ENCODE measurements at places on chromosomes 5 and 9.
A peak's percentile ranks its signal among the peaks of the same experiment; 100 is the strongest.

DNA sequence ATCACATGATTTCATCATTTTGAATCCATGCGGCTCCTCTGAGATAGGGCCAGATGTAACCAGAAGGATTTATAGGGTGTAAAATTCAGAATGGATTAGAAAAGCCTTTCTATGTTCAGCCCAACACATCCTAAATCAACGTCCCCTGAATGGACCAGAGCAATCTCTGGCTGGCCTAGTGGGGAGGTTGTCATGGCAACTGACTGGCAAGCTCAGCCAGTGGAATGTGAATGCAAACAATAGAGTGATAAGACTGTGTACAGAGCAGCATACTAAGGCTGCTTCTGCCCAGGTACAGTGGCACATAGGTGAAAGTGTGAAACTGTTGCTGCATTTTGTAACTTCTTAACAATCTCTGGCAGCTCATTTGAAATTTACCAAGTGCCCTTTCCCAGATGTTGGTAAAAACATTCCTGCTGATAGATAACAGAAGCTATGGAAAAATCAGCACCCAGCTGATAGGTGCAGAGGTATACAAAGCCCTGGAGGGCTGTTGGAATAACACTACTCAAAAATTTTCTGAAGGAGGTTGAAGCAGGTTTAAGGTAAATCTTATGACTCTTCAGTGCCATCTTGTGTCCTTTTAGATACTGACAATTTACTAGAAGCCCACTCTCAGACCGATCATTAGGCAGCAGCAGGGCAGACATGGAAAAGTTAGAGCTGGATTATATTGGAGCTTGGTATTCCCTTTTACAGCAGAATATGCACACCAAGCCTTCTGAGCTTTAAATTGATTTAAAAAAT, 267.2 kb downstream of the RAB3C start:
- no peak for DNase-seq

GRCh38 chr9:4320021-4320420, 20.2 kb upstream of the GLIS3 start:
- no peak for DNase-seq

- no peak for DNase-seq
These were observed 49.2 kb downstream of the ANXA1 start for GRCh38 chr9:73200694-73201452.

DNA sequence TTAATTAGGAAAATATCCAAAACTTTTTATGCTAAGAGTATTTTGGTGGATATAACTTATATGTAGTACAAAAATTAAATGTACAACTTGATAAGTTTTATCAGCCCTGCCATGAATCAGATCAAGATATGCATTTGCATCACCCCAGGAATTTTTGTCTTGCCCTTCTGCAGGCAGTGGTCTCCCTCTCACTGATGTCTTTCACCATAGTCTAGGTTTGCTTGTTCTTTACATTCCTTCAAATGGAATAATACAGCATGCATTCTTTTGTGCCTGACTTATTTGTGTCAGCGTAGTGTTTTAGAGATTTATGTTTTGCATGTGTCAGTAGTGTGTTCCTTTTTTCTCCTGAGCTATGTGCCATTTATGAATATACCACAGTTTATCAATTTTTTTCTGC, 36.4 kb downstream of the RNF180 start:
- DNase-seq: peak; percentile 12

DNA sequence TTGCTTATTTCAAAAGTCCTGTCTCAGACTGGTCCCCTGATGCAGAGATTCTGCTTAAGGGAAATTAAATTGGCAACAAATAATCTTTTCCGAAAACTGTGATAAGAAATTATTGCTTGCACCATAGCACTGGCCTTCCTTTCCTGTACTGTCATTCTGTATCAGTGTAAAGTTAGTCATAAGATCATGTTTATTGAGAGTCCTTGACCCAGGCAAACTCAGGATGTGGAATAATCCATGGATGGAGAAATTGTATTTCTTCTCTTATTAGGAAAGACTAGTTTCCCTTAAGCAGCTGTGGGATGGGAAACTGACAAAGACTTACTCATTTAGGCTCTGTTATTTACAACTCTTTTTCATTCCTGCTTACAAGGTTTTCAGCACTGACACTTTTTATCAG, 83.0 kb upstream of the RANBP6 start:
- no peak for DNase-seq

DNA sequence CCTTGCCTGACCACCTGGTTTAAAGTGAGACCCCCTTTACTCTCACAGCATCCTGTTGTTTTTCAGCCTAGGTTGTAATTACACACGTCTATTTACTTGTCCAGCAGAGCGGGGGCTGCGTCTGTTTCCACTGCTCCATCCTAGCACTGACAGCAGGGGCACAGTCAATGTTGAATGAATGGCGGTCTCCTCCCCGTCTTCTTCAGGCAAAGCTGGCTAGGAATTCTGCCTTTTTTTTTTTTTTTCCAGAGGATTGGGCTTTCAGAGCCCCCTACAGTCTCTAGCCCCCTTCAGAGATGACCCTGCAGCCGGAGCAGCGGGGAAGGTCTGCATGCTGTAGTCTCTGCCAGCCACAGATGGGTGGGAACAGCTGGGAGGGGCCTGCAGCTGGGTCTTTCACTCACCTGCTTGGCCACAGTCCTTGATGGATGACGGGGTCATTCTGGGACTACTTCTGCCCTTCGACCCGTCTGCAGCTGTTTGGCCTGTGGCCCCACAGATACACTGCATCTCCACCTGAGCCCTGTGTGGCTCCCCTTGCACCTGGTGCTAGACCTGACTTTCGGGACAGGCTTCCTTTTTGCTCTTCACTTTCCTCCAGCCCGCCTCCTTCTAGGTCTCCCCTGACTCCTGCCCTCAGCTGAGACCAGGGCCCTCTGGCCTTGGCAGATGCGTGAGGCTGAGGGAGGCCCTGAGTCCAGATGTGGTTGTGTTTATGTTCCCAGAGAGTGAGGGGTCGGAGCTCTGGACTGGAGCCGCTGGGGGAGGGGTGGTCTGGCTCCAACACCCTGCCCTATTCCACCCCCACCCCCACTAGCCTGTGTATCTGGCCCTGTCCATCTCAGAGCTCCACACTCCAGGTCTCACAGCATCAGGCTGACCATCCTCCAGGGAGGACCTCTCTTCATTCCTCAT, 8.0 kb downstream of the PITX1 start:
- DNase-seq: no peak

GRCh38 chr5:72065751-72066255, 41.5 kb upstream of the MAP1B start:
- DNase-seq: no peak

- DNase-seq: no peak
These were observed 265.5 kb upstream of the PAPPA start for GRCh38 chr9:115888131-115888530.

GRCh38 chr5:54270326-54270725, 40.0 kb downstream of the ARL15 start:
- no peak for DNase-seq

DNA sequence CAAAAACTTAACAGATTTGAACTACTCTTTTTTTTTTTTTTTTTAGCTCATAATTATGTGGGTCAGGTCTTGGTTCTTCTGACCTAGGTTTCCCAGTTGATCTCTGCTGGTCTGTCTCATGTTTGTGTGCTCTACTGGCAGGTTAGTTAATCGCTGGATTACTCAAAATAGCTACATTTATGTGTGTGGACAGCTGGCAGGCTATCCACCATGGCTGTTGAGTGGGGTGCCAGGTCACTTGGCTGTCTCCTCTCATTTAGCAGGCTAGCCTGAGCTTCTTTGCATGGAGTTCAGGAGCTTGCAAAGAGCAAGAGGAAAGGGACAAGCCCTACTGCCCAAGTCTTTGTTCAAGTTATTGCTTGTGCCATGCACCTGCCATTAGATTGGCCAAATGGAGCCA, 9.3 kb downstream of the ADCY2 start:
- no peak for DNase-seq

- DNase-seq: no peak
These were observed 507 bp upstream of the GPSM1 start for GRCh38 chr9:136326761-136327303.

DNA sequence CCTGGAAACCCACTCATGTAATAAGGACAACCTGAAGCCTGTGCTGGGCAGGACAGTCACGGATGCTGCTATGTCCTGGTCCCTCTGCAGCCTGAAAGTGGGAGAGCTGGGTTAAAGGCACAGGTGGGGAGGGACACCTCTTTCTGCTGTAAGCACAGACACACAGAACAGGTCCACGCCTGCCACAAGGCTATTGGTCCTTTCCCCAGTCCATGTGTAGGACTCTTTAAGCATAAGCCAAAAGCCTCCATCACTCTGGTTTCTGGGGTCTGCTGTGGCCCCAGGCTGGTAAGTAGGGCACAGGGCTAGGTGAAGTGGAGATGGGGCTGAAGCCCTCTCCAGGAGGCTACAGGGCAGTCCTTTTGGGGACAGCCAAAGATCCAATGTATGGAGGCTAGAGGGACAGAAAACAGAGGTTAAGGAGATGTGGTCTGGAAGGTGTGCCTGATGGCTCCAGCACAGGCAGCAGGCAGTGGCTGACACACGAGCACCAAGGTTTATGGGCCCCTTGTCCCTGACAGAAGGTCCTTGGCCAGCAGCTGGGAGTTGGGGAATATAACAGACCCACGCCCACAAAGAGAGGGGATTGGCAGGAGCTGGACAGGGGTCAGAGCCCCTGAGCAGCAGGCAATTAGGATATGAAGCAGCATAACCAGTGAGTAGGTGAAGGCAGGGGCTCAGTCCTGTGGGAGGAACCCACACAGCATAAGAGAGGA, 203.6 kb upstream of the MVB12B start:
- no peak for DNase-seq

DNA sequence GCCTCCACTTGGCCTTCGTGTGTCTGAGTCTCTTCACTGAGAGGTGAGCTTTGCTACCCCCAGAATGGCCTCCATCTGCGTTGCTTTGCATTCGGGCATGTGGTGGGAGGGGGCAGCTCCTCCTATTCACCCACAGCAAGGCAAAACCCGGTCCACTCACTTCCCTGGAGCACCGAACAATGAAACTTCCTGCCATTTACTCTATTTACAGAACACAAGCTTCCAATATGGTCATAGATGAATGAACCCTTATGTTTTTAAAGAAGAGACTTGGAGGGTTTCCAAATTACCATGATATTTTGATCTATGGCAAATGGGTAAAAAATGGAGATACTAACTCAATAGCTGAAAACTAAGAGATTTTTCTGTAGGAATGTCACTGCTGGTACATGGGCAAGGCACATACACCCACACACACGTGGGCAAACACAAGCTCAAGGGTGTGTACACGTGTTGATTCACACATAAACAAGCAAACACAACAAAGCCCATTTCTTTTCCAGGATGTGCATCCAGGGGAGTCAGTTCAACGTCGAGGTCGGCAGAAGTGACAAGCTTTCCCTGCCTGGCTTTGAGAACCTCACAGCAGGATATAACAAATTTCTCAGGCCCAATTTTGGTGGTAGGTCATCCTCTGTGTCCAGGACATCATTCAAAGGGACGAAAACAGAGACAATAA, 5.2 kb downstream of the GABRP start:
- DNase-seq: no peak

- no peak for DNase-seq
These were observed 136.2 kb upstream of the TRIM32 start for GRCh38 chr9:116550696-116551436.

- no peak for DNase-seq
These were observed 32.9 kb upstream of the PSD2 start for GRCh38 chr5:139762615-139763170.

GRCh38 chr5:137592317-137592716, 93.2 kb upstream of the SPOCK1 start:
- no peak for DNase-seq

GRCh38 chr5:179153921-179154345, 93.8 kb downstream of the ZNF354C start:
- no peak for DNase-seq

DNA sequence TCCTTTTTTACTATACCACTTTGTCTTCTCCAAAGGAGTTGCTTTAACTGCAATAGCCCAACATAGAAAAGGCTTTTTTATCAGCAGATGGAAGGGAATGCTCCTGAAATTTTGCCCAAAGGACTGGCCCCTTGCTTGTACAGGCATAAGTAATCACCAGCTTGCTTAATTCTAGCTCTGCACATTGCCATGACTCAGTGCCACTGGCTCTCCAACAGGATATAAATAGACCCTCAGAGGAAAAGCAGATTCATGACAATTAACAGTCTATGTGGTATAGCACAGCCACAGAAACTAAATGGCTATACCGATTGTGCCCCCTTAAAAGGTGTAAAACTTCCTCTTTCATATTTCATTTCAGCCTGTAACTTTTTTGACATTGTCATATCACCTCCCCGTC, 227.0 kb downstream of the ZNF608 start:
- DNase-seq: peak; percentile 77

- no peak for DNase-seq
These were observed 9.9 kb upstream of the SPIN1 start for GRCh38 chr9:88378317-88378716.

DNA sequence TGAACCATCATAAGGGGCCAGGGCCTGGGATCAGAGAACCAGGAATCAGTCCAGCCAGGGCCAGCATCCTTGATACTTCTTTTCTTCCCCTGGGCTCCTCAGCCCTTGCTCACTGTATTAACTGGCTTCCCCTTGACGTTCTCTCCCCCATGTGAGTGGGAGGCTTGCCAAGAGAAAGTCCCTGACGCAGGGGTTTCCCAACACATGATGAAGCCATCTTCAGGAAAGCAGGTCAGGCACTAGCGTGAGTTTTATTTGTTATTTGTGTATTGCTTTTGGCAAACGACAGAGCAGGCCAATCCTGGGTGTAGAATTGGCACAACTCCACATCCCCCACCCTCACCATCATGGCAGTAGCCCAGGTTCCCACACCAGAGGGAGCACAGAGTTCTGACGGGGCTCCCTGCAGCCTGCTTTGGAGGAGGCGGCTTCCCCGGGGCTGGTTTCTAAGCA, 165.5 kb upstream of the NFIL3 start:
- DNase-seq: peak; percentile 5

GRCh38 chr9:123326662-123327093, 29.3 kb upstream of the CRB2 start:
- no peak for DNase-seq

DNA sequence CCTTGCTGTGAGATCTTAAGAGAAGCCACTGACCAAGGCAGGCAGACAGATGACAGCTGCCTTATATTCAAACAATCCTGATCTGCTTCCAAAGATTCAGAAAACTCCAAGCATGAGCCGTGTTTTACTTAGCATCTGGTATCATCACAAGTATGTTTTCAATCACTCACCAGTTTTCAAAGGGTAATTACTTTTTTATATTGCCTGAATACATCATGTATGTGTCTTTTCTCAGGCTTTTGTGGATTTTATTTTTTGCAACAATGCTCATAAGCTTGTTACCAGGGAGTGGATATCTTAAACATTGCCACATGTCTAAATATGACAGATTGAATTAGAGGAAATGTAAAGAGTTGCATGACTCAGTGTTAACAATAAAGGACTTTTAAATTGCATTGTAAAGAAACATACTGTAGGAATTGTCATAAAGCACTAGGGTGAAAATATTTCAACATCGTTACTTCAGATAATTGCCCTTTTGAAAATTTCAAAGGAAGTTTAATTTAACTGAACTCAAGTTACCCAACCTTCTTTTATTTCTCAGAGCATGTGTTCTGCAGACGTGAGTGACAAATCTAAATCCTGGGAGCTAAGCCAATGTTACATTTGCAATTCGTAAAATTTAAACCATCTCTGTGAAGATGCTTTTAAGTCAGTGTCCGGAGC, 326.1 kb downstream of the PLK2 start:
- DNase-seq: no peak
